Spleen (tissue), 13 donors: ENCODE measurements at places on chromosomes 5 and 9. TPM values are rescaled to one million over a fixed set of nuclear protein-coding genes. Genes with fewer than 3 reads are reported as not detected.

Gene FST
- polyA plus RNA-seq = 0.06 TPM

Gene PLAC8L1
- 1.3 TPM for polyA plus RNA-seq

Gene SPATA6L
- 0.67 TPM for polyA plus RNA-seq

Gene MED27
- 16.1 TPM for polyA plus RNA-seq

Gene IFNB1
- not detected for polyA plus RNA-seq

DNA sequence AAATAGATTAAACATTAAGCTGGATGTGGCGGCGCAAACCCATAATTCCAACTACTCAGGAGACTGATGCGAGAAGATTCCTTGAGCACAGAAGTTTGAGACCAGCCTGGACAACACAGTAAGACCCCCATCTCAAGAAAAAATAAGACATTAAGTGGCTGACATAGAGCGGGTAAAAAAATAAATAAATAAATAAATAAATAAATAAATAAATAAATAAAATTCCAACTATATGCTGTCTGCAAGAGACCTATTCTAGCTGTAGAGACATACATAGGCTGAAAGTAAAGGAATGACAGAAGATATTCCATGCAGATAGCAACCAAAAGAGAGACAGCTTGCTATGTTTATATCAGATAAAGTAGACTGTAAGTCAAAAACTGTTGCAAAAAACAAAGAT lies 17.4 kb upstream of the SH3TC2 start:
- DNase-seq = no peak

DNA sequence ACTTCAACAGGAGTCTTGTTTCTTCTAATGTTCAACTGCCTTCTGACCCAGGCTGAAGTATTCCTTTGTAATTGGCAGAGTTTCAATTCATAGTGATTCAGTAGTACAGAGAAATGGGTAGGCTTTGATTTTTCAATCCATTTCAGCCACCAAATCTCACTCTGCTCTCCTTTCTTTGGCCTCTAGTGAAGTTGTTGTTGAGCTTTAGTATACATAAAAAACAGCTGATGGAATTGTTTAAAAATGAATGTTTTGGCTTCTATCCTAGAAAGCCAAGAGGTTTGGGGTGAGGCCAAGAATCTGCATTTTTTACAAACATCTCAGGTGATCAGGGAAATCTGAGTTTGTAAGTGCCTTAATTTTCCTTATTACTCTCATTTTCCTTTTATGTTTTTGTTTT lies 182.9 kb upstream of the MAP1B start:
- DNase-seq = no peak

DNA sequence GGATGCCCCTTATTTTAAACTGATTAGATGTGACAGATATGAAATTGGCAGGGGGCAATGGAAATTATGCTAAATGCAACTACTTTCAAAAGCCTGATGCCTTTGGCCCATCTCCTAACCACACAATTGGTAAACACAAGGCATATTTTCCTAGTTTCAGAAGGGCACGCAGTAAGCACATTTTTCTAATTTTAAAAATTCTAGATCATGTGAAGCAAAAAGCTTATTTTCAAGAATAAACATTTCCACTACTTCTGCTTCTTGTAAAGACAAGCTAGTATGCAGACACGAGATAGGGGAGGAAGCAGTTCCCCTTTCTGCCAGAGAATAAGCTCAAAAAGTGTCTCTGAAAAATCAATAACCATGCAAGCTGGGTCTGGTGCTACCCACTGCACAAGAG lies 67.7 kb downstream of the ABCA1 start:
- no peak for DNase-seq

GRCh38 chr9:27514551-27514950 lies 9.5 kb upstream of the IFNK start:
- DNase-seq = no peak

GRCh38 chr9:127175764-127176163 lies 53.3 kb upstream of the ANGPTL2 start:
- DNase-seq = no peak
